ENCODE measurements at places on chromosomes 6 and 20.

GRCh38 chr20:54497931-54498718, 22.7 kb downstream of the DOK5 start:
- DNase-seq, result no peak

DNA sequence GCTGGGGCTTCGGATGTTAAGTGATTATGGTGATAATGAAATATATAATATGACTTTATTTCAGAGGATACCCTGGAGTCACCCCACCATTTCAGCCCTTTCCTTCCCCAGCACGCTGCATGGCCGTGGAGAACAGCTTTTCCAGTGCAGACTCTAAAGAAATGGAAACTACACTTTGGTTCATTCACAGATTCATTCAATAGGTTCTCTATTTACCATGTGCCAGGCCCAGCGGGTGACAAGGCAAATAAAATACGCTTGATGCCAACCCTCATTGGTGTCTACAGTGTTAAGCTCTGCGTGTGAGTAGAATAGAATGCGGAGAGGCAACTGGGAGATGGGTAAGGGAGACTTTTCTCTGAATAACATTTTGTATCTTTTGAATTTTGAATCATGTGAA, 89.7 kb downstream of the TCP11 start:
- DNase-seq, result no peak

DNA sequence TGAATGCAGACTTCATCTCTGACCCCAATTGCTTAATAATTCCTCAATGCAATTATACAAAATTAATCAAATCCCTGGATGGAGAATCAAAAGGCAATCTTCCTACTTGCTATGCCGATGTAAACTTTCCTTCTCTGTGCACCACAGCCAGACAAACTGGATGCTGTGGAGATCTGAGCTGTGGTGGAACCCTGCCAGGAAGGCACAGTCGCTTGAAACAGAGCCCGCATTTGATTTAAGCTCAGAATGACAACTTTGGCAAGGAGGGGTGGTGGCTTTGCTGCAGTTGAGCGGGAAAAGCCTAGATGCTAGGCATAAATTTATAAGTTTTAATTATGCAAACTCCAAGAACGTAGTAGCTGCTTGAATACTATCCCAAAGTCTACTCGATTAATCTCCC, 190.8 kb downstream of the MTFR2 start:
- no peak for DNase-seq

DNA sequence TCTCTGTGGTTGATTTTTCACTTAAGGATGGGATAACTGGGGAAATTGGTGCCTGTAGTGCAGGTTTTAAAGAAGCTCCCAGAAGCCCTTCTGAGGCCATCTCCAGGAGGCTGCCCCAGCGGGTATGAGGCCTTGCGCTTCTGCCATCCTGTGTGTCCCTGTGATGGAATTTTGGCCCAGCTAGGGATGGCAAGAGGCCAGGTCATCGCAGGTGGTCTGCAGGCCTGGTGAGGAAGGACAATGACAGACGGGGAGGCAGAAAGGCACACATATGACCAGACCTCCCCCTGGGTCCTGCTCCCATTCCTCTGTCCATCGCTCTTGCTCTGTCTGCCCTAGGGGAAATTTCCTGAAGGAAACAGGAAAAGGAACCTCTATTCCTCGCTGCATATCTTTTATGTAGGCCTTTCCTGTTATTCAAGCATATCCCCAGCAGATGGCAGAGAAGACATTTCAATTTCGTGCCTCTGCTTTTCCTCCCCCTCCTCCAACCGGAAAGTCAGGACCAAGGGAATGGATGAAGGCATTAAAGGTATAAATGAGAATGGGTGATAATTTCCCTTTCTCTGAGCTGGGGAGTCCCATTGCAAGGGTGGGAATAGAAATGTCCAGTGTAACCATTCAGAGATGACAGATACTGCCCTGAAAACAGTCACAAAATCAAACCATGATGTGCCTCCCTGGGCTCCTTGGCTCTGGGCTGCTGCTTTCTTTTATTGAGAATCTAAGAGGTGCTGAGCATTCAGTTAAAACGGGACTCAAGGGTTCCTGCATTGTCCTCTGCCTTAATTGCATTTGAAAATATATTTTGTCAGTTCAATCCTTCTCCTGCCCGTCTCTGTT, 17.6 kb upstream of the HLA-F start:
- DNase-seq, result peak; percentile 4
